ENCODE measurements at places on chromosomes 2 and 18.

GRCh38 chr18:78492813-78493371 is 486.7 kb upstream of the SALL3 start:
- DNase-seq: no peak

- DNase-seq: no peak
These were observed 95.0 kb downstream of the DGKD start for GRCh38 chr2:233449081-233449901.

- DNase-seq: no peak
These were observed 27.4 kb downstream of the ASB18 start for GRCh38 chr2:236236559-236237452.

DNA sequence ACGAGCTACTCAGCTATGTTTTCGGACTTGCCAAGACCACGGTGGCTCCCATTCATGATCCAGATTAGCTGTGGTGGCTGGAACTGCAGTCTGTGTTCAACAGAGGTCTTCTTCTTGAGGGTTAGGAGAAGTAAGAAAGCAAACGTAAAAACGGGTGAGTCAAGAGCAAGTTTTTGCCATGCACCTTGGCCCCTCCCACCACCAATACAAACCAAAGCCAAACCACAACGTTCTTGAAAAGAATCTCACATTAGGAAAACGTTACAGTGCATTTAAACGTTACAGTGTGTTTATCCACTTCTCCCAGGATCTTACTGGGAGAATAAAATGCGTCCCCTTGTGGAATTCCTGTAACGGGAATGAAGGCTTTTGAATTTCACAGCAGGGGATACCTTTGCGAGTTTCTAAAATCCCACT is 725 bp downstream of the FBXO48 start:
- DNase-seq: no peak

GRCh38 chr2:64685430-64685829 is 31.7 kb upstream of the SERTAD2 start:
- DNase-seq: no peak

GRCh38 chr2:96546797-96547196 is 10.2 kb downstream of the ARID5A start:
- no peak for DNase-seq

GRCh38 chr2:126801473-126801872 is 97.2 kb upstream of the TEX51 start:
- DNase-seq: no peak

DNA sequence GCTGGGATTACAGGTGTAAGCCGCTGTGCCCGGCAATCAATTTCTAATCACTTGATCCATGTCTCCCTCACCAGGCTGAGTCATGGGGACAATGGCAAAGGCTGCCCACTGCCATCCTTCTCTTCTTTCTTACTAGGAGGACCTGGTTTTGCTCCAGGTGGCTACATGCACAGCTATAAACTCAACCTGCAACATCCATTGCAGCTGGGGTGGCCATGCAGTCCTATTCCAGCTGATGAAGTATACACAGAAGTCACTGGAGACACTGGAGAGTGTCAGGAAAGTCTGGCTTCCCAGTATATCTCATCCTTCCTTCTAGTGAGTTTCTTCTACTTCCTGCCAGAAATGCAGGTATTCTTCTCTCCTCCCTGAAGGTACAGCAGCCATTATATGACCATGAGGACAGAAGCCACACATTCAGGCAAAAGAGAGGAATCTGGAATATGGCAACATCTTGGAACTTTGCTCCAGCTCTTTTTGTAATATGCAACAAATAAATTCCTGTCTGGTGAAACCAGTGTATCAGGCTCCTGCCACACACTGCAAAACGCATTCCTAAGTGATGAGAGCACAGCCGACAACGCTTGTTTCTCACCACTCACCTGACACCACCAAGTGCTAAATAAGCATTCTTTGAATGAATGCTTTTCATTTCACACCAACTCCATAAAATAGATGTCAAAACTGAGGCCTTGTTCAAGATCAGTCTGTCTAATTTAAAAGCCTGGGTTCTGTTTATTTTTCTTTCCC is 32.3 kb downstream of the SCTR start:
- no peak for DNase-seq

GRCh38 chr18:33851546-33852078 is 273.6 kb downstream of the ASXL3 start:
- DNase-seq: no peak

GRCh38 chr2:56889738-56890137 is 705.9 kb downstream of the CCDC85A start:
- DNase-seq: no peak

GRCh38 chr2:126534478-126534877 is 121.5 kb upstream of the GYPC start:
- DNase-seq: no peak

DNA sequence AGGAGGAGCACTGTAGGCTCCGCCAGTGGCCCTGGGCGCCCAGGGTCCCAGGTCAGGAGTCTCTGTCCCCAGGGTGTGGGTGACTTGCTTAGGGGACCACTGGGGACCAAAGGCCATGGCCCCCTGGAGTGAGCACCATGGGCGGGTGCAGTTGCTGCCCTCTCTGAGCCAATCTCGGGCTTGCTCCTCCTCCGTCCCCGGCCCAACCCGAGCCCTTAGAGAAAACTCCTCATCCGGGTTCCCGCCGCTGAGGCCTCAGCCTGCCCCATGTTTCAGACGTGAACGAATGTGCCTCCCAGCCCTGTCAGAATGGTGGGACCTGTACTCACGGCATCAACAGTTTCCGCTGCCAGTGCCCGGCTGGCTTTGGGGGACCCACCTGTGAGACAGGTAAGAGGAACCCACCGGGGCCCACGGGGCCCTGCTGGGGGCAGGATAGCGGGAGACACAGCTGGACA is 38.6 kb downstream of the SNED1 start:
- no peak for DNase-seq

- DNase-seq: no peak
These were observed 425.5 kb upstream of the PKDCC start for GRCh38 chr2:41622301-41622700.
